Chondrocyte (in vitro differentiated cells): ENCODE measurements at places on chromosomes 4 and X. TPM values are rescaled to one million over a fixed set of nuclear protein-coding genes. Genes with fewer than 3 reads are reported as not detected.

GRCh38 chr4:47486231-47486673, 1.2 kb downstream of the ATP10D start:
- H3K27ac ChIP-seq: peak overlapping the region; percentile 100
- H3K27me3 ChIP-seq: no peaks in the 10 kb centered on the region
- peak overlapping the region; percentile 97 for H3K4me3 ChIP-seq

- H3K36me3 ChIP-seq: no peaks in the 10 kb centered on the region
- no peak overlapping the region for H3K4me3 ChIP-seq
- H3K27me3 ChIP-seq: peaks cover 32% of the 10 kb centered on the region
- no peak for DNase-seq
Observed at GRCh38 chr4:164943192-164943591, 34.3 kb downstream of the TRIM61 start.

- no peaks in the 10 kb centered on the region for H3K27me3 ChIP-seq
- no peak for DNase-seq
- H3K4me3 ChIP-seq: no peak overlapping the region
Observed at GRCh38 chrX:68534691-68535090, 35.8 kb downstream of the YIPF6 start.

- no peak overlapping the region for H3K4me3 ChIP-seq
- H3K27me3 ChIP-seq: no peaks in the 10 kb centered on the region
- H3K36me3 ChIP-seq: peaks cover 2% of the 10 kb centered on the region
Observed at GRCh38 chr4:156558373-156559025, 413.1 kb downstream of the PDGFC start.

Gene FHIP1A
- 1.7 to 4.8 TPM (median 1.8 TPM) in 3 replicates for total RNA-seq

Gene GPRASP1
- total RNA-seq: 2.1 to 3.6 TPM (median 2.2 TPM) in 3 replicates

Gene ASMT
- 0.30 to 0.99 TPM in 2 of 3 replicates, not detected in the other for total RNA-seq

Gene SRPK3
- 0.18 to 0.50 TPM in 2 of 3 replicates, not detected in the other for total RNA-seq
